ENCODE measurements at places on chromosomes 12 and 14.

GRCh38 chr12:103547376-103547775 is 39.7 kb upstream of the STAB2 start:
- no peak for DNase-seq

DNA sequence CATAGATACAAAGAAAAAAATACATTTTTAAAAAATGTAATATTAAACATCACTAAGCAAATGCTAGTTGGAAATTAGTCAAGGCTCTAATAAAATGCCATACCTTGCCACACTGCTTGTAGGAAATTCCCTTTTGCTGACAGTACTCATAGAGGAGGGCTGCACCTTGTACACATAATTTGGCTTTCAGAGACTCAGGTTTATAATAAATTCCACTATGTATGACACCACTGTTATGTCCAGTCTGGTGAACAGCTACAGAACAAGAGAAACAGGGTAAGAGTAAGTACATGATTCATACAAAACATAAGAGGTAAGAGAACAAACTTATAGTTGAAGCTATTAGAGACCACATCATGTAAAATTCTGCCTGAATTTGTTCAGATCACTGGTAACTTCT is 10.1 kb downstream of the L2HGDH start:
- no peak for DNase-seq

GRCh38 chr14:105026802-105027563 is 6.1 kb upstream of the CDCA4 start:
- peak; percentile 52 for DNase-seq

DNA sequence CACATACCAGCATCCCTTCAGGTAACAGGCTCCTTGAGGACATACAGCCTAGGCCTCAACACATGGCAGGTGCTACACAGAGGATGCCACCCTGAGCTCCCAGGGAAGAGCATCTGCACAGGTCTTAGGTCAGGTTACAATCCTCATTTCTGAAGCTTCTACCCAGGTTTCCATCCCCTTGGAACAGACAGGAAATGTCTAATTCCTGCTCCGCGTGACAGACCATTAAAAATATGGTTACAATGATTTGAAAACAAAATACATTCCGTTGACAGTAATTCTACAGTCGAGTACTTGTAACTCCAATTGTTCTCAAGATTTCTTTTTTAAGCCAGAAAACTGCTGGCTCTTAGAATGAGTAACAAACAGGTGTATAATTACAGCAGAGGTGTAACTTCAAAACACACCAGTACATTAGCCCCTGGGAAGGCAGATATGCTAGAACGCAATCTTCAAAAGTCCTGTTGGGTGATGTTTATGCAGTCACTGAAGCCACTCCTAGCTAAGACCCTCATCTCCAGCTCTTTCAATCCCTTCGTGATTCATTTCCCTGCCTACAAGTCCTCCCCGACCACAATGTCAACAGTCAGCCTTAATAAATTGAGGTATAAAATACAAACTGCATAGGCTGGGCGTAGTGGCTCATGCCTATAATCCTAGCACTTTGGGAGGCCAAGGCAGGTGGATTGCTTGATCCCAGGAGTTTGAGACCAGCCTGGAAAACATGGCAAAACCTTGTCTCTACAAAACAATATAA is 11.6 kb downstream of the SETD3 start:
- DNase-seq = no peak

GRCh38 chr12:9730591-9730990 is 2.3 kb downstream of the CLECL1 start:
- no peak for DNase-seq

Data from GM20000 (cell line).